ENCODE measurements at places on chromosomes 4 and X.
A peak's percentile ranks its signal among the peaks of the same experiment; 100 is the strongest.

- DNase-seq, result peak; percentile 25
Measured at GRCh38 chr4:182143822-182144625, 99.2 kb upstream of the TENM3 start.

DNA sequence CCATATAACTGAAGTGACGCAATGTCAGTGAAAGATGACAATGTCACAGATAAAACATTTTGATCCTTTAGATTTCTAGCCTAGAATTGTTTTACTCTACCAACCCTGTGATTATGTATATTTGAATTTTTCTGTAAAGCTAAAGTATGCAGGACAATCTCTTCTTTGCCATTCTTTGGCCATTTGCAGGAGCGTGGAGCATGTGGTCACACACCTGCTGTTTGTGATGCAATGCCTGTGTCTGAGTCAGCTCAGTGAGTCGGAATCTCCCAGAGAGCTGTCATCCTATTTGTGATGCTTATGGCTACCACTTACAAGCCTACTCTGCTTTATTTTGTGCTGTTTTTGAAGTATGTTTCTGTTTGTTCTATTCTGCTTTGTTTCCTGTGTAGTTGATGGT, 214.5 kb downstream of the NAF1 start:
- DNase-seq, result no peak

DNA sequence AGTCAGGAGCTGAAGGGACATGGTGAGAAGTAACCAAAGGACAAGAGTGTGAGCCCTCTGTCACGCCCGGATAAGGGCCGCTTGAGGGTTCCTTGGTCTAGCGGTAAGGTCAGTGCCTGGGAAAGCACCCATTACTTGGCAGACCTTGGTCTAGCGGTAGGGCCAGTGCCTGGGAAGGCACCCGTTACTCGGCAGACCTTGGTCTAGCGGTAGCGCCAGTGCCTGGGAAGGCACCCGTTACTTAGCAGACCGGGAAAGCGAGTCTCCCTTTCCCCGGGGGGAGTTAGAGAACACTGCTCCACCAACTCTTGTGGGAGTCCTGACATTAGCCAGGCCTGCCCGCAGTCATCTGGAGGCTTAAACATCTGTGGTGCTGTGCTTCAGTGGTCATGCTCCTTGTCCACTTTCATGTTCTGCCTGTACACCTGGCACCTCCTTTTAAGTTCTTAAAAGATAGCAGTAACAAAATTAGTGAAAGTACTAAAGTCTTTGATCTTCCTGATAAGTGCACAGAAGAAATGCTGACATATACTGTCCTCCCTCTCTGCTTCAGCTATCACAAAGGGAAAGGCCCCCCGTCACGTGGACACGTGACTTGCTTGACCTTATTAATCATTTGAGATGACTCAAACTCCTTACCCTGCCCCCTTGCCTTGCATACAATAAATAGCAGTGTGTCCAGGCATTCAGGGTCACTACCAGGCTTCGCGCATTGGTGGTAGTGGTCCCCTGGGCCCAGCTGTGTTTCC, 9.3 kb upstream of the SEC24B start:
- no peak for DNase-seq

- DNase-seq, result no peak
Measured at GRCh38 chr4:89319756-89320155, 12.2 kb upstream of the GPRIN3 start.

DNA sequence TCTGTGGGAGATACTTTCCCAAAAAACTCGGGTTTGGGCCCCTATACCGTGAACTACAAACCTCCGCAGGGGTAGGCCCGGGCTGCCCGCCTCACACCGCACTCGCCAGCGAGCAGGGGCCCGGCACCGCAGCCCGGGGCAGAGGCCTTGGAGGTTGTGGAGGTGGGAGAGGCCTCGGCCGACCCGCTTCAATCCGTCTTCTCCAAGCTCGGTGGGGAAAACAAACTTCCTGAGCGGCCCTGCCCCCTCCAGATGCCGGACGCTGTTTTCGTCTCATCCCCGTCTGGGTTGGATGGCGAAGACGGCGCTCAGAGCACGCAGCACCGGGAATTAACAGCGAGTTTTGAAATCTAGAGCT, 442 bp upstream of the MCUB start:
- DNase-seq, result no peak

- DNase-seq, result no peak
Measured at GRCh38 chr4:67743194-67743593, 11.0 kb downstream of the GNRHR start.

GRCh38 chr4:85381968-85382367, 93.0 kb upstream of the ARHGAP24 start:
- DNase-seq, result no peak

GRCh38 chr4:99438405-99438780, 3.3 kb upstream of the ADH7 start:
- DNase-seq, result no peak
